ENCODE measurements at places on chromosomes 16 and 17.
A peak's percentile ranks its signal among the peaks of the same experiment; 100 is the strongest.

GRCh38 chr17:21243516-21244303, 9.5 kb downstream of the NATD1 start:
- no peak for DNase-seq

GRCh38 chr17:36645422-36645821, 44.0 kb downstream of the MRM1 start:
- DNase-seq, result no peak

- DNase-seq, result no peak
Observed at GRCh38 chr16:71585318-71585703, 8.4 kb upstream of the TAT start.

DNA sequence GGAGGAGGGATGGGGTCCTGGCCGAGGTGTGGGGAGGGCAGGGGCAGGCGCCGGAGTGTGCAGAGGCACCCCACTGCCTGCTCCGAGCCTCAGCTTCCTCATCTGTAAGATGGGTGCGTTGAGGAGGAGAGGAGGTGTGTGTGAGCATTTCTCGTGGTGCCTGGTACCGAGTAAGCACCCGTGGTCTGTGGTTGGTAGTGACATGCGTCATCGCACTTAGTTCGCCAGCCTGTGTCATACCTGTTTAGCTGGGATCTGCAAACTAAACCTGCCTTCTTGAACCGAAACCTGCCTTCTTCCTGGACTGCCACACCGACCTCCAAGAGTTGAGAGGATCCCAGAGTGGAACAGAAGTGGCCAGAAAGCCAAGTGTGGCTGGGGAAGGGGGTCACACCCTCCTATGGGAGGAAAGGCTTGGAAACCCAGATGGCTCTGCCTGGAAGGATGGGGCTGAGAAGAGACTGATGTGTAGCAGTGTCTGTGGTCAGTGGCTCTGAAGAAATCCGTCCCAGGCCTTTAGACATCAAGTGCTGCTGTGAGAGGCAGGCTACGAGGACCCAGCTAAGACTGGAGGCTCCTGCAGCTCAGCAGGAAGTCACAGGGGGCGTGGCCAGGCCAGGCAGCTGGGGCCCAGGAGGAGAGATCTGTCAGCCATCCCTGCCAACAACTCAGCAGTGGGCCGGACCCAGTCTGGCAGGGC, 162.6 kb upstream of the PLCG2 start:
- DNase-seq, result peak; percentile 72

- no peak for DNase-seq
Observed at GRCh38 chr16:84730406-84731106, 30.8 kb downstream of the USP10 start.

DNA sequence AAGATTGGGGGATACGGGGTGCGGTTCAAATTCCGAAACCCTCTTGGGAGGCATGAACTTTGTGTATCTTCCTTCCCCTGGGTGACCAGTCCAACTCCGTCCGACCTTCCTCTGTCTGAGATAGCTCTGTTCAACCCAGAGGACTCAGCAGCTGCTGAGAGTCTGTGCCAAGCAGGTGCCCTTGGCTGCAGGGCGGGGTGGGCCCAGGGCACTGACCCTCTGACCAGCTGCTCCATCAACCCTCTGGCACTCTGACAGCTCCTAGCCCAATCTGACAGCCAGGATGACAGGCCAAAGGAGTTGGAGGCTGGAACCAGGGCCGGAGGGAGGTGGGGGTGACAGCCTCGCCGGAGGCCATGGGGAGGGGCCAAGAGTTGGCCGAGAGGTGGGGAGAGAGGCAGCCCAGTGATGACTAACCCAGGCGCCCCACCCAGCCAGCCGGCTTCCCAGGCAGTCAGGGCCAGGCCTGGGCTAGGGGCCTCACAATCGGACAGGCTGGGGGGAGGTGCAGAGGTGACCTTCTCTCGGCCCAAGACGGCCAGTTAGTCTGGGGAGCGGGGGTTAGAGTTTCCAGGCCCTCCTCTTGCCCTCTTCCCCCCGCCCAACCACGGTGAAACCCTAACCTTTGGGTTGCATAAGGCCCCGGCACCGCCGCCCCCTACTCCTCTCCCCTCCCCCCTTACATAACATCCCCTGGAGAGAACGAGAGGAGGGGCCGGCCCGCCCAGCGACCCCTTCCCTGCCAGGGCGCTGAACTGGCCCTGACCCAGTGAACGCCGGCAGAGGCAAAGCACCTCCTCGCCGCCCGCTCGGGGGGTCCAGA, 5.0 kb upstream of the TLCD2 start:
- peak; percentile 57 for DNase-seq

DNA sequence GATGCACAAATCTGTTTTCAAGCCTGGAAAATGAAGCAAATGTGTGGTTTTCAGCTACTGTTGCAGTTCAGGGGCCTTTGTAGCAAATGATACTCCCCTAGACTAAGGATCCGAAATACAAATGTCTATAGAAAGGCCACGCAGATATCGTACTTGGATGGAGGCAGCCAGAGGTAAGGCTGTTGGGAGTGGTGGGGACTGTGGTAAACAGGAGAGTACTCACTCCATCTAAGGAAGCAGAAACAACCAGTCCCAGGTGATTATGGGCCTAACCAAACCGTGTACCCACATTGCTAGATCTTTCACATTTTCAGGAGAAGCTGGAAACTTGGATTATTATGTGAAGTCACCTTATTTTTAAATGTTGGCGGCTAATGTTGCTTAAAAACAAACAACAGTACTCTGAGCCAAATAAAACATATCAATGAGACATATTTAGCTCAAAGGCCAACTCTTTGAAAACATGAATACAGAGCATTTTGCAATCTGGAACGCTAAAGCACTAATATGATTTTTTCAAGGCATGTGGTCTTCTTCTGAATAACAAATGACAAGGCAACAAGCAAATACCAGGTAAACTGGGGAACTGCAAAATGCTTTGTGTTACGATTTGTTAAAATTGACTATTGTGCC, 110.1 kb downstream of the YPEL2 start:
- DNase-seq, result no peak

- no peak for DNase-seq
Observed at GRCh38 chr17:43881758-43882505, 25.4 kb downstream of the MPP2 start.

DNA sequence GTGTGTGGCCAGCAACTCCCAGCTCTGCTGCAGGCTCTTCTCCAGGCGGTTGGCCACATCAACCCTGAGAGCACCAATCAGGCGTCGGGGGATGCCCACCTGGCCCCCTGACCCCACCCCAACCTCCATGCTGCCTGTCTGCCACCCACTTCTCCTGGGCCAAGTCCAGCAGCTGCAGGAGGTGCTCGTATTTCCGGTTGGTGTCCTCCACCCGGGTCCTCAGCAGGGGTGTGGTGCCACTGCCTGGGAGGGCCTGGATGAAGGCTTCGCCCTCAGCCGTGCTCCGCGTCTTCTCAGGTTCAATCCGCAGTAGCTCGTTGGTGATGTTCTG, 44.6 kb downstream of the UBN1 start:
- no peak for DNase-seq

GRCh38 chr16:88472637-88473205, 19.6 kb downstream of the ZFPM1 start:
- no peak for DNase-seq

GRCh38 chr17:901964-902363, 77.6 kb downstream of the NXN start:
- no peak for DNase-seq

GRCh38 chr16:12802661-12803060, 1.0 kb downstream of the CPPED1 start:
- no peak for DNase-seq

DNA sequence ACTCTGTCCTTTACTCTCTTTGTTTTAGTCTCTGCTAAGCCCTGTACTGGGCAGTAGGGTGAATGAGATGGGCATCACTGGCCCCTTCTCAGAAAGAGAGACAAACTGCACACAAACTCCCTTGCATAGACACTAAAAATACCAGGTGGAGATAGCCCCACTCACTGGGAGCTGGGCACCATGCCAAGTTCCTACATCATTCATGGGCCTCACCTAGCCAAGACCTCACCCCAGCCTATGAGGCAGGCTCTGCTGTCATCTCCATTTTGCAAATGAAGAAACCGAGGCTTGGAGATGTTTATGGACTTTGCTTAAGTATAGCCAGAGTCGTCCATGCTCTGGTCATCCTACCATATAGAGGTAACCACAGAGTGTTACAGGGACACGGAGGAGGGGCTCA, 499.8 kb upstream of the CDH11 start:
- no peak for DNase-seq

- no peak for DNase-seq
Observed at GRCh38 chr17:78408476-78409050, 30.1 kb downstream of the PGS1 start.

- no peak for DNase-seq
Observed at GRCh38 chr16:81815429-81815766, 36.3 kb downstream of the PLCG2 start.

DNA sequence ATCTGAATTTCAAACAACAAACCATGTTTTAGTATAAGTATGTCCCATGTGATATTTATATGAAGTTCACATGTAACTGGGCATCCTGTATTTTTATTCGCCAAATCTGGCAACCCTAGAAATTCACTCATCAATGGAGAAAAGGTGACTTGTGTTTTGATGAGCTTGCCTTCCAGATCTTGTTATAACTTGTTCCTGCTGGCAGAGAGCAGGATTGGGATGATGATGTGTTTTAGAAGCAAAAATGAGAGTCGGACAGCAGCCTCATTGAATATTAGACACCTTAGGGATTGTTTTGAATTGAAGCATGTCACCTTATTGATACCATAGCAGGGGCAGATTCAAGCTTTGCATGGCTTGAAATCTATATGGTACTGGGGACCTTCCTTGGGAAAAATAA, 85.4 kb upstream of the MED13 start:
- DNase-seq, result no peak

DNA sequence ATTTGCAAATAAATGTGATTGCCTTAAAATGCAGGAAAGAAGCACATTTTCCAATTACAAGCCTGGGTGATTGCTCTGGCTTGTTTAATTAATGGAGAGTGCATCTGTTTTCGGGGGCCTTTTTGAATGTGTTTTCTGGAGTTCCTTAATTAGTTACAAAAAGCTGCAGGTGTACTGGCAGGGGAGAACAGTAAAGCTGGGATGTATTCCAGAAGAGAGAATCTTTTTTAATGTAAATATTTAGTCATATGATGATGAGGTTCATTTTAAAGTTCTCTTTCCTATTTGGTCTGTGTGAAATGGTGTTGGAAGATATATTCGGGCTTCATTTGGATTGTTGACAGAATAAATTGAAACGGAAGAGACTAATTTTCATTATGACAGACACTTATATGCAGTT, 70.9 kb upstream of the N4BP1 start:
- no peak for DNase-seq

DNA sequence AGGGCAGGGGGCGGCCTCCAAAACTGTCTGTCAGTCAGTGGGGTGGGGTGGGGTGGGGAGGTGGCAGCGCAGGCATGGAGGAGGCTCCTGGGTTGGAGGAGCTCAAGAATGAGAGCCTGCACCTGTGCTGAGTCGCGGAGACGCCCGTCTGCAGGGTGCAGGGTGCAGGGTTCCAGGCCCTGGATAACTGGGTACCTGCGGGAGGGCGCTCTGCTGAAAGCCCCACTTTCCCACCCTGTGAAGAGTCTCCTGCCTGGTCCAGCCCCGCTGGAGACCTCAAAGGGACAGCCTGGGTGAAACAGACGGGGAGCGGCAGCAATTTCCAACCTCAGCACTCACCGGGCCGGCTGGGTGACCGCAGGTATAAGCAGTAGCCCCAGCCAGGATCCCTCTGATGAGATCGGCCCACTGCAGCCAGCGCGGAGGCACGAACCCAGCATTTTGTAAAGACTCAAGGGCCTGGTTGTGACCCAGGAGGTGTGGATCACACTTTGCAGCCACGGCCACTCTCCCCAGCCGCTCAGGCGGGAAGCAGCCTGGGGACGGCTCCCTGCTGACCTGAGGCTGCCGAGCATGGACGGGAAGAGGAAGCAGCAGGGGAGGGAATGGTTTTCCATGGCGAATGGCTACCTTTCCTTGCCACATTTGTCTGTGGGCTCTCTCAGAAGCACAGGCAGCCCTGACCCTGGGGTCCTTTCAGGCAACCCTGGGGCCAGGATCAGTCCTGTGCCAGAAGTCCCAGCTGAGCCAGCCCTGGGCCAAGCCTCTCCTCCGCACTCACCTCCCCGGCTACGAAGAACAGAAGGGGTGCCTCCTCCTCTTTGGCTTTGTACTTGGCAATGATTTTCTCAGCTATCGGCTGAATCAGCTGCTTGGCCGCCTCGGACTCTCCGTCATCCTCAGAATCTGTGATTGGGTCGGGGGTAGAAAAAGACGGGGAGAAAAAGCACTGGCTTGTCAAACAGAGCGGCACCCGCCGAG, 21.0 kb downstream of the MRM3 start:
- DNase-seq, result no peak

DNA sequence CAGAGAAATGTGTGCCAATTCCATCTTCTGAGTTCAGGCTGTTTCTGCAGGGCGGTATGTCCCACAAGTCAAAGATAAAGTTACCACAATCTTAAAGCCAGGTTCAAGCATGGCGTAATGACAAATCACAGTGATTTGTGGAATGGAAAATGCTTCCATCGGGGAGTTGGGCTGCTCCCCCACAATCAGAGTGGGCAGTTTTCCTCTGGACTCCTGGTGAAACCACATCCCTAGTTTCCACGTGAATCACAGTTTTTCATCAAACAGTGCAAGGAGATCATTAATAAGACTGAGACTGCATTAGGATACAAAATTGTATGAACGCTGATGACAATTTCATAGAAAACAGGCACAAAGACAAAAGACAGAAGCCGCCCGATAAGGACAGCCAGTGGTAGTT, 3.6 kb downstream of the LITAF start:
- DNase-seq, result no peak

- DNase-seq, result no peak
Observed at GRCh38 chr16:87704754-87705353, 60.9 kb downstream of the KLHDC4 start.

- no peak for DNase-seq
Observed at GRCh38 chr16:84243732-84244131, 3.9 kb upstream of the KCNG4 start.

DNA sequence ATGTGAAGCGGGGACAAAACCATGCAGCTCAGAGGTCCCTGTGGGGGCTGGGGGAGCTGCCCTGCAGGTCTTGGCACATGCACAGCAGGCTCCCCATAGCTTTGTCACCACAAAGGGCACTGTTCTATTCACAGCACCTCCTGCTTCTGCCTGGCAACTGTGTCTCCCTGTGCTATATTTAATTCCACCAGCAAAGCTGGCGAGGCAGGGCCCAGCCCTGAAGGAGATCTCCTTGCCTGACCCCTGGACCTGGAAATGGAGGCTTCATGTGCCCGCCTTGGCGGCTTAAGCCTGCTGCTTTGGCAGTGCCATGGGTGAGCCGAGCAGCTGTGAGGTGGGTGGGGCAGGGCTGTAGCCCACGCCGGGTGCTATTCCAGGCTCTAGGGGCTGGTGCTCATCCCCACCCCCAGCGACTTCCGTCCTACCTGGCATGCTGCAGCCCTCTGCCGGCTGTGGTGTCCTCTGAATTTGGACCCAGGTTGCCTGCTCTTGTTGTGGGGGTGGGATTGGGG, 6.8 kb downstream of the LDHD start:
- no peak for DNase-seq

GRCh38 chr16:67006930-67007658, 18.7 kb downstream of the CES4A start:
- DNase-seq, result no peak

DNA sequence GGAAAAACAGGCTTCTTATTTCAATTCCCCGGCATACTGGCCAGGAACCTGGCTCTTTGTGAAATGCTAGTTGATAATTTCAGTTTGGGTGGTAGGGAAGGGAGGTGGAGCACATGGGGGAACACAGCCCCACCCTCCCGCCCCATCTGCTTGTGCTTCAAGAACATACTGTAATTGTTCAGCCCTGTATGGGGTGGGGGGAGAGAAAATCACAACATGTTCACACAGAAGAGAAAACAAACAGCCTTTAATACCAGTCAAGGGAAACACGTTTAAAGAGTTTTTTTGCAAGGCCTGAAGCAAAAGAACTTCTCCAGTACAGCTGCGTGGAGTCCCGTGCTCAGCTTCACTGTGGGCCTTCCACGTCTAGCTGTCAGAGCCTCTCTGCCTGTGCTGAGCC, 59.7 kb downstream of the SHISA6 start:
- DNase-seq, result no peak

Measured in activated T-cell treated with anti-CD3 and anti-CD28 coated beads, Interleukin-2, amount 50 U/mL, for 1 hour (primary cell).